CD4-positive, alpha-beta T cell treated with Interleukin-12 subunit alpha and Interleukin-12 subunit beta, for 1 hour (primary cell): ENCODE measurements at places on chromosomes 1 and 21.

- DNase-seq, result no peak
These were observed 4.0 kb downstream of the RNF11 start for GRCh38 chr1:51240084-51240483.

GRCh38 chr1:11215381-11216005, 26.3 kb downstream of the ANGPTL7 start:
- no peak for DNase-seq

GRCh38 chr1:196193896-196194559, 414.2 kb downstream of the KCNT2 start:
- no peak for DNase-seq

DNA sequence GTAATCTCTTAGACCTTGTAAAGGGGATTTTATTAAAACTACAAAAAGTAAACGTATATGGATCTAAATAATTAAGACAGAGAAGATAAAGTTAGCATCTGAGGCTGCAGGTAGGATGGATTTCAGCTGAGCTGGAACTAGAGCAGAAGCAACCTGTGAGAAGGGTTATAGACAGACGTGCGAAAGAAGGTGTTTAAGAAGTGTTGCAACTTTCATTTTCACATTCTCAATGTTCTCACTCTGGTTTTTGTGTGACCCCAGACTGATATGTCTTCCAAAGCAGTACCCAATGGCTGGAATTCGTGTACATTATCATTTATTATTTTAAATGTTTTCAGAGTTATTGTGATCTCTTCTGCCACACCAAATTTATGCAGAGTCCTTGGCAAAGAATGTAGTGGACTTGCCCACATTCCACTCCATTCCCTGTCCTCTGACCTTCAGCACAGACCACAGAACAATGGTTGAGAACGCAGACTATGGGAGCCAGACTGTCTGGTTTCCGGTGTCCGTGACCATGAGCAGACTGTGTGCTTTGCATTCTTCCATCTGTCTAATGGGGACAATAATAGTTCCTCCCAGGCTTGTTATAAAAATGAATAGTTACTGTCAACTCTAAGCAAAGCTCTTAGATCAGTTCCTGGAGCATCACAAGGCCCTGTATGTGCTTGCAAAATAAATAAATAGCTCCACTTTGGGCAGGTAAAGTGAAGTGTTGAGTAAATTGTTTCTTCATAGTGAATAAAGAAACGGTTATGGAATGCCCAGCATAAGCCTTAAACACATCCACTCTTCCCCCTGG, 140.6 kb upstream of the SAMSN1 start:
- DNase-seq, result peak; percentile 19

DNA sequence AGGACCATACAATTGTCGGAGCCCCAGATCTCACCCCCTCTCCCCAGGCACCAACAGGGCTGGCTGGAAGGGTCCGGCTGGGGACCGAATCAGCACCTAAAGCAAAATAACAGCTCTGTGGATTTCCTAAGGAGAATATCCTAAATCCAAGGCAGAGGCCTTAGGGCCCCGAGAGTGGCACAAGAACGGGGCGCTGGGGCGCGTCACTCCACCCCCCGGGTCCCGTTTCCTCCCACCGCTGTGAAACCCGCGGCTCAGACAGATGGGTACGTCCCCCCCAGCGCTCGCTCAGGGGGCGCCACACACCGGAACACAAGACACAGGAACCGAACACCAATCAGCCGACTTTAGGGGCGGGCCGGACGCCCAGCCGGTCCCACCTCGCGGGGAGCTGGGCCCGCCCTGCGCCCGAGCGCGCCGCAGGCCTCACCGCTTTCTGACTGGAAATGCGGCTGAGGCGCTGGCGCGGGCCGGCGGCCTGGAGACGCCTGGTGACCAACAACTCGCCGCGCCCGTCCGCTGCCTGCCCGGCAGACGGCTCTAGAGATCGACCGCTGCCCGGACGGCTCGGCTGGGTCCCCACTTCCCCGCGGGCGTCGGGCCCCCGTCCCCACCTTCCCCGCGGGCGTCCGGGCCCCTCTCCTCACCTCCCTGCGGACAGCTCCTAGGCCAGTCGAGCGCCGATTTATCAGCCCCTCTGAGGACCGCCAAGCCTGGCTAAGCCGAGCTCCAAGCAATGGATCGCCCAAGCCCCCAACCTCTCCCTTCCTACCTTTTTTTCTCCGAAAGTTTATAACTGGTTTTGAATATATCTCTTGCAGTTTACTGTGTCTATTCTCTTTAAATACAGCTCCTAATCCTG, at the start of gene HFM1:
TSS of gene HFM1 (minus strand) at position 687 of the 862 bp plus-strand sequence. CDS start 3,755 bp downstream, outside the sequence.
- DNase-seq, result peak; percentile 42

GRCh38 chr1:47738560-47739182, 258.5 kb downstream of the TRABD2B start:
- no peak for DNase-seq

DNA sequence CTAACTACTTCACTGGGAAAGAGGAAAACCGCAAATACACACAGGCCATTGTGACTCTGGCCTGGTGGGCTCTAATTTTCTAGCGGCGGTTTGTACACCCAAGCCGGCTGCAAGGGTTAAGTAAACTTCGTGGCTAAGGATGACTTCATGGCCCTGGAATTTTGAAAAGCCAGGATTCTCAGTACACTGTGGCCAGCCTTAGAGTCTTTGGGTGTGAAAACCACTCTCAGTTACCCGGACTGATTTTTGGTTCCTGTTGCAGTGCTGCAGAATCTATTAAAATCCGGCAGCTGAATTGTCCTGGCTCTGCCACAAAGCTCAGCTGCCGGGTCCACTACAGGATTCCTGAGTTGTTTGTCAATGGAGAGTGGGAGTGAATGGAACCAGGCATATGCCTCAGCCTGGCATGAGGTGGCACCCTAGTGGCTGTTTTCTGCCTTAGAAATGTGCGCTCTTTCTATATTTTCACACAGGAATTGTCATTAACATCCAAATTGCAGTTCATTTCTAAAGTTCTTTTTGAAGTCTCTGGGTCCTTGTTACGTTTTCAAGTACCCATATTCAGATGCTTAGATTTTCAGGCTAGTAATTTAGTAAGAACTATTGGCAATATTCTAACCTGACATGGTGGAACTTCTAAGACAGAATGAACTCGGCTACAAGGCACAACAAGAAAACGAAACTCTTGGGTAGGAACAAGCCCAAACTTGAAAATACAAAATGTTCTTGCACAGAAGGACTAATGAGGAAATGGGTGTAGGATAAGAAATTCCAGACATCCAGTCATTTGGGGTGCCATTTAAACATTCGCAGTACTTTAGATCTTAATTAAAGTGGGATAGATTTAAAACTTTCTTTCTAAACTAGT, 255.9 kb downstream of the NFIA start:
- no peak for DNase-seq

- peak; percentile 35 for DNase-seq
These were observed at the start of gene CR1 for GRCh38 chr1:207495801-207496792. Gene CR1 (plus strand): TSS chr1:207496157. CDS start chr1:207496268, 111 bp downstream.

DNA sequence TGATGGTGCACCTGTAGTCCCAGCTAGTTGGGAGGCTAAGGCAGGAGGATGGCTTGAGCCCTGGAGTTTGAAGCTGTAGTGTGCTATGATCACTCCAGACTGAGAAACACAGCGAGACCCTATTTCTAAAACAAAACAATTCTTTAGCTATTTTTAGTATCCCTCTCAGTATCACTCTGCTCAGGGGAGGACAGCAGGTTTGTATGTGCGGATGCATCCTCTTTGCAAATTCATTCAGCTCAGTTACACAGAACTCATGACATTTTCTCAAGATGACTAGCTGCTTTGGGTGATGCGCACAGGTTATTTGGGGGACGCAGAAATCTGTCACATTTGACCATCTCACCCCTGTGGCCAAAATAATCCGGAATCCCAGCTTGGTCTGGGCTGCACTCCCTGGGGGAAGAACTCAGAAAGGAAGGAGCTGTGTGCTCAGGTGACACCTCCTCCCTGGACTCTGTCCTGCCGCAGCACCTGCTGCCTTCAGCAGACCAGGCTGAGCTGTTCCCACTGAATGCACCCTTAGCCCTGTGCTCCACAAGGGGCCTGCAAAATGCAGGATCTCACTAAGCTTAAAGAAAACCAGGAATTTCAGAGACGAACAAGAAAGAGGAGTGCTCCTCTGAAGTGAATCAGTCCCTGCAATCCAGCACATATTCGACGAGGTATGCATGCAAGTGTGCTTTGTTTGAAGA, 89.5 kb upstream of the PGBD5 start:
- no peak for DNase-seq

- DNase-seq, result no peak
These were observed 4.9 kb upstream of the LINGO4 start for GRCh38 chr1:151809985-151810556.

DNA sequence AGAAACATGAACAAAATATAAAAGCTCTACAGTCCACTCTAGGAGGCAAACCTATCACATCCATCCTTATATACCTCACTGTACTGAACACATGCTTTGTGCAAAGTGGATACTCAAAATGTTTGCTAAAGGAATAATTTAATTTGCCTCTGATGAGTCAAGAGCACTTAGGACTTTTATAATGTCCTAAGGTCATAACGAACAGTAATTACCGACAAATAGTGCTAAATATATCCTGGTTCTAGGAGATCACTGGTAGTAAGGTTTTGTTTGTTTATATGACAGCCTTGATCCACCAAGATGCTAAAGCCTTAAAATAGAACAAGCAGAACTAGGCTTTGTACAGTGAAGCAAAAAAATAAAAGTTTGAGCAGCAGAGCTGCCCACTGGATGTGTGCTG, 70.6 kb downstream of the GADD45A start:
- DNase-seq, result no peak

- peak; percentile 11 for DNase-seq
These were observed 532 bp downstream of the RALGPS2 start for GRCh38 chr1:178725466-178726086.

- DNase-seq, result peak; percentile 3
These were observed 1.2 kb downstream of the OR2T1 start for GRCh38 chr1:248404024-248404423.

DNA sequence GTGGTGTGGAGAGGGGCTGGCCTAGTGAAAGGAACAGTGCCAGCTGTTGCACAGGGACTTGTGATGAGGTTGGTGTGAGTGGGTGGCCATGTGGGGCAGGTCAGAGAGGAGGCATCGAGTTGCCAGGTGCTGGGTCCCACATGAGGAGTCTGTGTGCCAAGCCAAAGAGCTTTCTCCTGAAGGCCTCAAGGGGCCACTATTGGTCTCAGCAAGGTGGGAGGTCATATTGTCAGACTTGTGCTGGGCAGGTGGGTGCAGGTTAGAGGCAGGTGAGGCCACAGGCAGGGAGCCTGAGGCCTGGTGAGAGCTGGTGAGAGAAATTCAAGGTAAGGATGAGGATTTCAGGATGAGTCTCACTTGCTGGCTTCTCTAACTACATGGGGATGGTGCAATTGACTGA, 256.8 kb downstream of the DISC1 start:
- DNase-seq, result no peak

DNA sequence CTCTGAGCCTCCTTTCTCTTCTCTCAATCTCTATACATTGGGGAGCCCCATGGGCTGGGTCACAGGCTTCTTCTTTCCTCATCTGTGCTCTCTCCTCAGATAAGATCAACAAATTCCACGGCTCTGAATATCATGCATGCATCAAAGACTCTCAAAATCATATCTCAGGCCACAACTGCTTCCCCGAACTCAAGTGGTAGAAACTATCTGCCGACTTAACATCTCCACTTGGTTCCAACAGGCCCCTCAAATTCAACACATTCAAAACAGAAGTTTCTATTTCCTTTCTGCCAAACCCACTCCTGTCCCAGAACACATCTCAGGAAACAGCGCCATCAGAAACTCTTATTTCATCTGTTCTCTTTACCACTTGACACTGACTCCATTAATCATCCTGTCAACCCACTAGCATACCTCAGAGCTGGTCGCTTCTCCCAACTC, 16.7 kb downstream of the DDX59 start:
- DNase-seq, result no peak

DNA sequence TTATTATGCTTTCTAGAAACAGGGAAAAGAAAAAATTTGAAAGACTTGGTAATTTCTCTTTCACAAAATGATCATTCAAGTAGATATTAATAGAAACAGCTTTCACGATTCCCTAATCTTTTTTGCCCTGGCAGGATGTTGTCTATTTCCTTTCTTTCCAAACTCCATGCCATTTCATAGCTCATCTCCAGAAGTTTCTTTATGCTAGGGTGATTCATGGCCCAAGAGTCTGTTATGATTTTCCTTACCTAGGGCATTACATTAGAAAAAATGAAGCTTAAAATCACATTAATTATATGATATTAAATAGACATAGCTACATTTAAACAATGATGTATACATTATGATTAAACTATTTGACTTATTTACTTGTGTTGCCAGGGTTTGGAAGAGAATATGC, 762.1 kb downstream of the LTN1 start:
- no peak for DNase-seq

GRCh38 chr1:240790856-240791255, 178.9 kb upstream of the GREM2 start:
- no peak for DNase-seq

- DNase-seq, result no peak
These were observed 120.2 kb downstream of the KCNJ6 start for GRCh38 chr21:37796011-37796410.

- peak; percentile 12 for DNase-seq
These were observed at the start of gene STUM for GRCh38 chr1:226548256-226549093. Gene STUM (plus strand): TSS chr1:226548764. CDS start chr1:226548905, 141 bp downstream.

GRCh38 chr1:93641527-93641926, 40.1 kb downstream of the BCAR3 start:
- no peak for DNase-seq

GRCh38 chr1:38444311-38444710, 397.7 kb upstream of the POU3F1 start:
- DNase-seq, result no peak

DNA sequence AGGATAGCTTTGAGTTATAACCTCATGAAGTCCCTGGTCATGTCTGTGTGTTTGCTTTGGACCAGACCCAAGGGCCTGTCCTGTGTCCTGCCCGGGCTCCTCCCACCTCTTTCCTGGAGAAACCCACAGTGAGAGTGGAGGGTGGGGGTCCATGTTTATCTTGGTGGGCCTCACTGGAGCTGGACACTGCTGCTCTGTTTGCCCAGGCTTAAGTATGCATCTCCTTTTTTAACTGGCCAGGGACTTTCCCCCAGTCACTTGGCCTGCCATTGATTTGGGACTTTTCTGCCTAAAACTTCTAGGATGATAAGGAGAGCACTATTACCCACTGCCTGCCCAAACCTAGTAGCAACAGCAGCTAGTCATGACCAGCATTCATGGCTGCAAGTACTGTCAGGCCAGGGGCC, 49.8 kb downstream of the DDR2 start:
- no peak for DNase-seq
